ENCODE measurements at places on chromosomes 13 and 19.

DNA sequence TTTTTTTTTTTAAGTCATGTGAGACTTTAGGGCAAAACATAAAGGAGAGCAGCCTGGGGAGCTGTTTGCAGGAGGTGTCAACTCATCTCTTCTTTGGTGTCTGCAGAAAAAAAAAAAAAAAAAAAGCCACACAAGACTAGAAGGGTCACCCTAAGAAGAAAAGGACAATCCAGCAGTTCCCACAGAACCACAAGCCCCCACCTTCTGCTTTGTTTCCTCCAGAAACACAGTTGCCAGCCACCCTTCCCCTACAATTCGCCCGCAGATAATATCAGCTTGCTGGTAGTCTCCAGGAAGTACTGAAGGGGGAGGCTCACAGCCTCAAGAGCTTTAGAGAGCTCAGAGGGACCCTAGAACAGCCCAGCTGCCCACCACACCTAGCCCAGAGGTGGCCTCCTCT is 22.3 kb upstream of the ZBTB7A start:
- no peak for DNase-seq

GRCh38 chr19:6011794-6012193 is 33.9 kb upstream of the RANBP3 start:
- DNase-seq: no peak

GRCh38 chr13:21297914-21298831 is 121.7 kb downstream of the MRPL57 start:
- DNase-seq: peak; percentile 85

DNA sequence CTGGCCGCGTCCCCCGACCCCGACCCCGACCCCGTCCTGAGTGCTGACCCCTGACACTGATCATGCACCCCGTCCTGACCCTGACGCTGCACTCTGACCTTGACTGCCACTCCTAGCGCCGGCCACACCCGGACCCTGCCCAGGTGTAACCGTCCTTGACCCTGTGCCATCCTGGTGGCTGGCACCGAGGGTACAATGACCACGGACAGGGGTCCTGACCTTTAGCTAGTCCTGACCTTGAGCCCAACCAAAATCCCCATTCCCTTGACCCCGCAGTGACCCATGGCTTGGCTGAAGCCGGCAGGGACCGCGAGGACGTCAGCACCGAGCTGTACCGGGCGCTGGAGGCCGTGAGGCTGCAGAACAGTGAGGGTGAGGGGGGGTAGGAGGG is 25.9 kb downstream of the CLEC4M start:
- no peak for DNase-seq

DNA sequence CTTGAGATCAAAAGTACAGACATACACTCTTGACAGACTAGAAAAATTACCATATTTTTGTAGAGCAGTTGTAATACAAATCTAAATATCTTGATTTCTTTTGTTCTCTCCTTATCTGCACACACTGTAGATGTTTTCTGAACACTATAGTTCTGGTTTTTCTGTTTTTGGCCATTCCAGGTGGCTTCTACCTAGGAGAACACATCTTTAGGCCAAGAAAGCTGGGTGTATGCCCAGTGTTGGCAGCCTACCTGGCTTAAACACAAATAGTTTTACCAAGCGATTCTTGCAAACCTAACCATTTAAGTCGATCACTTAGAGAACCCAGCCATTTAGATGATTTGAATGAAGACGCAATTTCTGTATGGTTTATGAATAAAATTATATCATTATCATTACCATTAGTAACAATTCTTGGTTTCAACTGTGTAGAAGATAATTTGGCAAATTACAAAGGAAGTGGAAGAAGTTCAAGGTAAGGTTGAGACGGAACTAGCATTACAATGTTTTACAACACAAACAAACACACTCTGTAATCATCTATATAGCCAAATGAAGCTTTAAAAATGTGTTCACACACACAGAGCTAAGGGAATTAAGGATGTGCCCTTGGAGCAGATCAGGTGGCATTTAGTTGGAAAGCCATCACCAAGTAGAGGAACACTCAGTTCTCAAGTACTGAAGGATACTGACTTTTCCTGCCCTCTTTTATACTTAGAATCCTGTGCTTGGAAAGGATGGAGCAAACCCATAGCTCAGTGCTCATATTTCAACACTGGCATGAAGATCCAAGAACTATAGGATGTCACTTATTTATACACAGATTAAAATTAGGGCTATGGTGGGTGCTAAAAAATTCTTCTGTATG is 36.2 kb downstream of the ERCC5 start:
- DNase-seq: no peak

DNA sequence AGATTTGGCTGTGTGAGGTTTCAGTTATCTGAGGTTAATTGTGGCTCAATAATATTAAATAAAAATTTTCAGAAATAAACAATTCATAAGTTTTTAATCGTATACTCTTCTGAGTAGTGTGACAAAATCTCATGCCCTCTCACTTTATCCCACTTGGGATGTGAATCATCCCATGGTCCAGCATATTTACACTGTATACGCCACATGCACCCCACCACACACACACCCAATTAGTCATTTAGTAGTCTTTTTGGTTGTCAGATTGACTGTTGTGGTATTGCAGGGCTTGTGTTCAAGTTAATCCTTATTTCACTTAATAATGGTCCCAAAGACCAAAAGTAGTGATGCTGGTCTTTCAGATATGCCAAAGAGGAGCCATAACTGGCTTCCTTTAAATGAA is 66.4 kb upstream of the PCDH9 start:
- DNase-seq: peak; percentile 50

- peak; percentile 41 for DNase-seq
These were observed 1666.0 kb downstream of the EFNB2 start for GRCh38 chr13:104869501-104869900.

DNA sequence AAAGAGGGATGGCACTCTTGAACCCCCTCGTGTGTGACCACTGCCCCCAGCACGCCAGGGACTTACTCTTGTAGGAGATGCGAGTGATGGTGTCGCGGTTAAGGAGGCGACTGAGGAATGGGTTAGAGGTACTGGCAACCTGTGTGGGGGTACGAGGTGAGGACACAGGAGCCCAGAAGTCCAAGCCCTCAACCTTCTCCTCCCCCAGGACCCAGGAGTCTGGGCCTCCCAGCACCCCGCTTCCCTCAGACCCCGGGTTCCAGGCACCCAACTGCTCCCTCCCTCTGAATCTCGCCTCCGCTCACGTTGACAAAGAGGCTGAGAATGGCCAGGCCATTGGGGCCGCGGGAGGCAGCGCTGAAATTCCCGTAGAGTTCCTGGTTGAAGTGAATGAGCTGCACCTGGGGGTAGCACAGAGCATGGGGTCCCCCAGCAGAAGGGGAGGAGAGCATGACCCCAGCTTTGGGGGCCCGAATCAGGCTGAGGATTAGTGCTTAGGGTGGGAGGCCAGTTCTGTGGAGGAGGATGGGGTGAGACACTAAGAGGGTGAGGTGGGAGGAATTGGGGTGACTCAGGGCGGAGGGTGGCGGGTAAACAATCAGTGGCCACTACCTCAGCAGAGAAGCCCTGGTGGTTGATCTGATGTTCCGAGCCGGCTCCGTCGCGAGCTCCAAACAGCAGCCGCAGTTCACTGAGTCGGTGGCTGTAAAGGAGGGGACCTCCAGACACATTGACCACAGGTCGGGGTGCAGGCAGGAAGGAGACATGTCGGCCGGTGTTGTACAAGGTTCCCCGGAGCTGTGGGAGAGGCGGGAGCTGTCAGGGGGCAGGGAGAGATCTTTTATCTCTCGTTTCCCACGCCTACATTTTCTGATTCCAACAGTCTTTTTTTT is 2.5 kb upstream of the DBP start:
- DNase-seq: no peak

DNA sequence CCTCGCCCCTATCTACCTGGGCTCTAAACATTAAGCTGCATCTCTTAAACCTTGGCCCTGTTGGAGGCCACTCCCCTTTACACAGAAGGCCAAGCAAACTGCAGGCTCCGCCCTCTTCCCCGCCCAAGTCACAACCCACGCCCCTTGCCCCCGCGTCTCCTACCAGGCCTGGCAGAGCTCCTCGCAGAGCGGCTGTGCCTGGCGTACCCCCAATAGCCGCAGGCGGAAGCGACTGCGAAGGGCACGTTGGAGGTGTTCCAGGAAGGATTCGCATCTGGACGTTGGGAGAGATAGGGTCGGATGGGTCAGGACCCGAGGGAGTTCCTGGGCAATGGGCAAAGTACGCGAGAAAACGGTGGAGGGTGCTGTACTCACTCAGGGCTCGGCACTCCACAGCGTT is 5.9 kb downstream of the RTBDN start:
- no peak for DNase-seq

GRCh38 chr19:44585371-44586133 is 27.8 kb upstream of the IGSF23 start:
- DNase-seq: peak; percentile 48

DNA sequence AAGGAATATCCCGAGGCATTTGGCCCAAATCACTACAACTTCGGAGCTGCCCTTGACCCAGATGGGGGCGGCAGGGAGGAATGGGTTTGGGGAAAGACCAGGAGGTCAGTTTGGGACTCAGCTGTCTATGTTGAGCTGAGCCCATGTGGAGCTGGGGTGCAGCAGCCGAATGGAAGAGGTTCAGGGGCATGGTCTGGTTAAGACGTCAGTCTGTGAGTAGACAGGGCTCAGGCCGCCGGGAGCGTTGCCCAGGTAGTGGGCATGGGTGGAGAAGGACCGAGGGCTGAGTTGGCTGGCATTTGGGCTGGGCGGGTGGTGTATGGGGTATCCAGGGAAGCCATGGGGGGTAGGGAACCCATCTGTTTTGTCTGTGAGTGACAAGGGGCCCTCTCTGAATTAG is 9.3 kb upstream of the SCN1B start:
- no peak for DNase-seq

DNA sequence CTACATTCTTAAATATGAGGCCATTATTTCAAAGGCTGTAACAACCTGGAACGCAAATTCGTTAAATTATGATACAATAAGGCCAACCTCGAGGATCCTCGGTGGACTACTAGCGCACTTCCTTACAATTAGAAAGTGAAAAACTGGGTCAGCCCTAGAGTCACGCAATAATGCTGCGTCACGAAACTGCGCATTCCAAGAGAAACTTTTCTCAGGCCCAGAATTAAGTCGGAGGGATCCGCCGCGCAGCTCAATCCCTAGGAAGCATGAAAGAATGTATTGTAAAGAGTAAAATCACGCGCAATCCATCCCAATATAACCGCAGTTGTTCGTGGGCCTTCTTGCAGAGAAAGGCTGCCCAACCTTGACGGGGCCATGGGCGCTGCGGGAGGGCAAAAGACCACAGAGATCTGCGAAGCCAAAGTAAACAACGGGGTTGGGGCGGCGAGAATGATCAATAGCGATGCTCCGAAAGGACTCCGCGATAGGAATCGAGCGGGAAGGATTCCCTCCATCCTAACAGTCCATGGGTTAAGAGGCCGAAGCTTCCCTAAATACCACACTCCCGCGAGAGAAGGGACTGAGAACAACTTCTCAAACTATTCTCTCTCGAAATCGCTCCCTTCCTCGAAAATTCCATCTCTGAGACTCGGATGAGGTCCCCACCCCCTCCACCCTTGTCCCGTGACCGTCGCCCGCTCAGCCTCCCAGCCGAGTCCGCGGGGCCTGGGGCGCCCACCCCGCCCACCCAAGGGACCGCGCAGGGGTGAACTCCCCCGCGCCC is 564 bp downstream of the SPART start:
- DNase-seq: peak; percentile 66

DNA sequence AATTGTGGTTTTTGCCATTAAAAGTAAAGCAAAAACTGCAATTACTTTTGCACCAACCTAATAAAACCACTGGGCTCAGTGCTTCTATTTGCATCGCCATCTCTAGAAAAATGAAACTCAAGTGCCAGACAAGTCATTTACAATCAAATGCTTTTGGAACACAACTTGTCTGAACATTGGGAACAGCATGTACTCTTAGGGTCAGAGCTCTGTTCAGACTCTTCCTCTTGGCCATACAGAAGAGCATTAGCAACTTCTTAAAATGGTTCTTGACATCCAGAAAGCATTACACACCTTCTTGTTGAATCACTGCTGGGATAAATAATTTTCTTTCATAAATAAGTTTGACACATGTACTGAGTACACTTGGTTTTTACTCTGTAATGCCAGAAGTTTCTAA is 272.5 kb downstream of the DCLK1 start:
- no peak for DNase-seq

DNA sequence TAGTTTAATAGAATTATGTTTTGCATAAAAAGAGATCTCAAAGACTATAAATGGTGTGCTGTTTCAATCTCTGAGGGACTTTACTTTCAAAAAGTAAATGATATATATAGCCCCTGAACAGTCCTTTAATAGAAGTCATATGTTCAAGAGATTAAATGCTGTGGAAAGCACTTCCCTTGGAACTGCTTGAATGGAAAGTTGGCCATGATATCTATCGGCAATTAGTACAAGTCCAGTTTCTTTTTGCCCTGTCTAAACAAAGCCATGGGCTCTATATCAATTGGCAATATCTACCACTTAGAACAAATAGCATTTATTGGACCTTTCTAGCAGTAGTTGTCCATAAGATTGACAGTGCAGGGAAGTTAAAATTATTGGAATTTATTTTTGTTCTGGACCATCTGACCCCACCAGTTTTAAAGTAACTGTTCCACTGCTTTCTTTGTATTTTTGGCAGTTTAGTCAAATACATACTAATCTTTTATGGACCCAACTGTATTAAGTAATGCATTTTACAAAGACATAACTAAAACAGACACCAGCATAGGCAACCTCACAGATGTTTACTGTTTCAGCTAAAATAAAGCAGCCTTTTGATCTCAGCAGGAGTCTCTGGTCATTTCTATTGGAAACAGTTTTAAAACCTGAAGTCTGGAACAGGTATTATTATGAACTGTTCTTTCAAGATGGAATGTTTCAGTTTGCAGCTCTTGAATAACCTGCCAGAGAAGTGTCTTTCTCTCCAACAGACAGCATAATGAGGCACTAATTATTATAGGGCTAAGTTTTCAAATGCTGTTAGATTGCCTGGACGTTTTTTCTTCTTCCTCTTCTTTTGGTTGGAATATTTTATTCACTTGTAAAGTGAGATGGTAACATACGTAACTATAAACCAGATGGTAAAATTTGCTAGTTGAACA is 282.6 kb downstream of the DCLK1 start:
- DNase-seq: no peak

- DNase-seq: peak; percentile 36
These were observed 357.7 kb downstream of the LMO7 start for GRCh38 chr13:75993823-75994222.

DNA sequence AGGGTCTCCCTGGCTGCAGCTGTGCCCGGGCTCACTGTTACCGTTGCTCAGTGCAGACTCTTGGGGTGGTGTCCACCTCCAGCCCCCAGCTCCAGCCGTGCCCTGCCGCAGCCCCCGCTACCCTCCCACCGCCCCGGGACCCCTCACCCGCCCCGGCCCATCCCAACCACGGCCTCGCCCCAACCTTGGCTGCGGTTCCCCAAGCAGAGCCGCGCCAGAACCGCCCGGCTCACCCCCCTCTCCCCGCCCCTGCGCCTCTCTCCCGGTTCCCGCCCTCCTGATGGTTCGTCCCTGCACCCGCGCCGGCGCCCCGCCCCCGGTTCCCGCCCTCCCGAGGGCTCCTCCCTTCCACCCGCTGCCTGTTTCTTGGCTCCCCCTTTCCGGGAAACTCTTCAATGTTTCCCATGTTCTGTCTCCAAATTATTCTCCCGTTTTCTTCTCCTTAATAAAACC is 40.3 kb downstream of the ANKRD10 start:
- peak; percentile 56 for DNase-seq

GRCh38 chr19:14054721-14055120 is 7.2 kb downstream of the PALM3 start:
- no peak for DNase-seq

Measured in HT1080 (cell line).